ENCODE measurements at places on chromosomes 12 and 14.

DNA sequence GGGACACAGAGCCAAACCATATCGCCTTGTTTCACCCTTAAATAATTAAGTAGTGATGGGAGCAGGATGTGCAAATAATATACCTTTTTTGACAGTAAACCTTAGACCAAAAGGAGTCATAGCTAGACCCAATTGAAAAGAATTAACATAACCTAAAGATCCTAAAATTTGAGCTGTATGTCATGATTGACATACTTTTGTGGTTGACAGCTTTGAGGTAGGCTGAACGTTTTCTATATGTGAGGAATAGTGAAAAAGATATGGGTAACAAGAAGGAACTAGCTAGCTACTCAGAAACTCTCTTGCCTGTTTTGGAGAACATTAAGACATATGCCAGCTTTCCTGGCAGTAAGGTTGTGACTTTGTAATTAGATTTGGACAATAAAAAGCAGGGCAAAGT is 320.6 kb downstream of the KCNC2 start:
- DNase-seq: no peak

DNA sequence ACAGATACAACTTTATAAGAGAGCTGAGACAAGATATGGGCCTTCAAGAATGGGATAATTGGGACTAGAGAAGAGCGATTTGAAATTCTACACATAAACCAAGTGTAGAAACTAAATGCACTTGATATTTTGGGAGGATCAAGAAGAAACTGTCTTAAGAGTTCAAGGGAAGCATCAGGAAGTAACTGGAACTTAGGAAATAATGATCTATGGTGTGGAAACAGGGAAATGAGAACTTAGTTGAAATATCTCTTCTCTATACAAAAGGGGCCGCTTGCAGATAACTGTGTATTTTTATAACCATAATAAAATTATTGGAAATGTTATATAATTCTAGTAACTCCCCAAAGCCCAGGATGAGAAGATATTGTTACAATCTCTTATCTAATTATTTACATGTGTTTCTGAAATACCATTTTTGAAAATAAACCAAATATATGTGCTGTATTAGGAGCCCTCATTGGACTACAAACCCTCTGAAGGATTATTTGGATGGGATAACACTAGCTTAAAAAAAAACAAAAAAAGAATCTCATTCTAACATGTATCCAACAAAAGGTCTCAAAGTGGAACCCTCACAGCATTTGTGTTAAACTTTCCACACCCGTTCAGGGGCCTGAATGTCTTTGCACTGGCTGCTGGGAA is 84.7 kb upstream of the FLRT2 start:
- DNase-seq: no peak

DNA sequence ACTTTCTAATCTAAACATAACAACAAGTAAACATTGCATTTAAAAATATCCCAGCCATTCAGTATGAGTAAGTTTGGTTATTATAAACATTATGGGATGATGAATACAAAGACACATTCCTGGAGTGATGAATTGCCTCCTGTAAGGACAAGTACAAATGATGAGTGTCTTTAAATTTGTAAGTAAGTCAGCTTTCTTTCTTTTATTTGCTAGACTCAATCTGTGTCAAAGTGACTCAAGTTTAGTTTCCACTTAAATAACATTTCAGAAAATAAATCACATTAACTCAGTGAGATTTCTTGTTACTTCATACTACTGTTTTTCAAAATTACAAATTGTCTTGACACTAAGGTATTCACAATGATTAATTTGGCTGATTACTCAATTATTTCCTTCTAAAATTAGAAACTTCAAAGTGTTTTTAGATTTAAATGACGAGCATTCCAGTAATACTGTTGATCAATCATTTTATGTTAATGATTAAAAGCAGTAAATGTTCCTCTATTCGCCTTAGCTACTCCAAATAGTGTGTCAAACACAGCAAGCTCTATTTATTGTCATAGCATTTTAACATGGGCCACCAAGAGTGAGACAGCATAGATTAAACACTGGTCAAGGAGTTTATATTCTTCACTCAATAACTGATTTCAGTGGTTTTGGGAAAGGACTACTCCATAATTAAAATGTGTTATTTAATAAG is 658.0 kb upstream of the MDGA2 start:
- no peak for DNase-seq

DNA sequence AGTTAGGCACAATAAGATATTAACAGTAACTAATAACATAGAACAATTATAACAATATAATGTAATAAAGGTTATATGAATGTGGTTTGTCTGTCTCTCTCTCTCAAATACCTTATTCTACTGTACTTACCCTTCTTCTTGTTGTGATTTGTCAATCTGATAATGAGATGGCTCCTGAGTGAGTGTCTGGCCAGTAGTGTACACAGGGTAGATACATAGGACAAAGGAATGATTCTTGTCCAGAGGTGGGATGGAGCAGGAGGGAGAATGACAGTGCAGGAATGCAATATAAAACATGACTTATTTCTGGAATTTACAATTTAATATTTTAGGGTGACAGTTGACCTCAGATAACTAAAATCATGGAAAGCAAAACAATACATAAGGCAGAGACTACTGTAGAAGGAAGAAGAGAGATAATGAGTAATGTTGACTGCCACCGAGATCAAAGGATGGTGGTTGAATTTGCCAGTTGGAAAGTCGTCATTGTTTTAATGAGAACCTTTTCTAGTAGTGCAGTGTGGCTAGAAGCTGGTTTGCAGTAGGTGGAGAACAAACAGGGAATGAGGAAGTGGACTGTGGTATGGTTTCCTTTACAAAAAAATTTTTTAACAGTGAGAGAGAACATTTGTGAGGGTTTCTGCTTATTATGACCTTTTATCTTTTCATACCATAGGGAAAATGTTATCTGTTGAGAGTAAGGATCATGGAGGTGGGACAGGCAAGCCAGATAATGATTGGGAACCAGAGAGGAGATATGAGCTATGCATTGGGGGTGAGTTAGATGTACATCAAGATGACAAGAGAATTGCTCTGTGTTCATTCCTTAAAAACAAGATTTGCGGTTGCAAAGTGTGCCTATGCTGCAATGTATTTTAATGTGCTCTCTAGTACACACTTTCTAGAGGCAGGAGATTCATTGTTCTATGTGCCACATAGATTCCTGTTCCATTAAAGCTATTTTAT is 458.3 kb downstream of the BTG1 start:
- DNase-seq: no peak
